RKO (cell line): ENCODE measurements at places on chromosomes 2 and 18.

DNA sequence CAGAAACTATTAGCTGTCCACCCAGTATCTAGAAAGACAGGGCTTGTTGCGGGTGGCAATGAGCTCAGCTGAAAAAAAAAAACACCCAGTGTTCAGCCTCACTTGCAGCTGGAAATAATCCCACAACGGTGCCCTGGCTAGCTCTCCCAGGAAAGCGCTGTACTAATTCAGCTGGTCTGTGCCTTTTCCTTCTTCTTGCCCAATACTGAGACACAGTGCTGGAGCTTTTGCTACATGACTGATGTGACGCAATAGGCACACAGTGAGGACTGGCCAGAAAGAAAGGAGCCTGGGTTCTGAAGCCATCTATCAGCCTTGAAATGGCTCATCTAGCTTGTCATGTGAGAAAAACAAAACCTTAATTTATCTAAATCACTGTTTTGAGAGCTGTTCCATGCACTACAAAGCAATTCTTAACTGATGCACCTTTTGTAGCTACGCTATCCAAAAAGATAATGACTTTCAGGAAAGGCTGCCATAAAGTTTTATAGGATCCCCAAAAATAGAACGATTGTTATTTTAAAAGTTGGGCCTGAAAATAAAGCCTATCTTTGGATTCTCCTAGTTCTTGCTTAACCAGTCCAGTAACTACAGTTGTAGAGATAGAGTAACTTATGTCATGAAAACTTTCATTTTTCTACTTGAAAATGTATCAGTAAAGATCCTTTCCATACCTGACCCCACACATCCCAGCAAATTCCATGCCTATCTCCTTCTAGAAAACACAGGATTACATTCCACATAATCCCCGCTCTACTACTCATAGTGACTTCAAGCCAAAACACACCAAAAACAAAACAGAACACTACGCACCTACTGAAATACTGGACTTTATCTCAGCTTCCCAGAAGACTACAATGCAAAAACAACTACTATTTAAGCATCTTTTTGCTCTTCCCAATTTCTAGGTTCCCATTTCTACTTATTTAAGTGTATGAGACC is 15.9 kb downstream of the KIDINS220 start:
- DNase-seq, result no peak

DNA sequence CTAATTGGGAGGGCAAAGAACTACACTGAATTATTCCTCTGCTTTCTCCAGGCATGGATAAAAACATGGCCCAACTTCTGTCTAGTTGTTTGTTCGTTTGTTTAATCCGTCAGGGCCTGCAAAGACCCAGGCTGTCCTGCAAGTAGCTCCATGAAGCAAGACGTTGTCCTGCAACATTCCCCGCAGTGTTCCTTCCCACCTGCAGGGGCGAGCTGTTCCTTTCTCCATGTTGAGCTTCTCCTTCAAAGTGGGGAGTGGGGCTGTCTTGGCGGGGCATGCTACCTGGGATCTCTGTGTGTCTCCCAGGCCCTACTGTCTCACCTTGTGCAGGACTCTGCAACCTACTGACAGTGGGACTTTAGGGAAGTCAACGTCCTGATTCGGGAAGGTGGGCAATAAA is 264.0 kb upstream of the SMIM21 start:
- DNase-seq, result no peak

DNA sequence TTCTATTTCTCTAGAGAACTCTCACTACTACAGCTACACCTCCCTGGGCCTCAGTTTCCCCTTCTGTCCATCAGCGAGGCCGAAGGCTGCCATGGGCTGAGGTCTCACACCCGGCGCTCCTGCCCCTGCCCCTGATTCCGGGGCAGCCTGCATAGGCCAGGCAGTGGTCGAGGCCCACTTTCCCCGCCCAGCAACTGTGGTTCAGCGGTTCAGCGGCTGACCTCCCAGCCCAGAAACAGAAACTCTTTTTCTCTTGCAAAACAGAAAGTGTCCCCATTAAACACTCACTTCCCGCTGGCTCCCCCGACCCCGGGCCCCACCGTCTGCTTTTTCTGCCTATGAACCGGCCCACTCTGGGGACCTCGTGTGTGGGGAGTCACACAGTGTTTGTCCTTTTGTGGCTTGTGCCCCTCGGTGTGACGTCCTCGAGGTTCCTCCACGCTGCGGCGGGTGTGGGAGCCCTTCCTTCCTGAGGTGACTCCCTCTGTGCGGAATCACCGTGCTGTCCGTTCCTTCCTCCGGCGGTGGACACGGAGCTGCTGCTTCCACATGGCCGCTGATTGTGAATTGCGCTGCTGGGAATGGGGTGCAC is 16.0 kb downstream of the PDCD1 start:
- no peak for DNase-seq

- DNase-seq, result no peak
These were observed 284.4 kb downstream of the AFF3 start for GRCh38 chr2:99857867-99858444.

DNA sequence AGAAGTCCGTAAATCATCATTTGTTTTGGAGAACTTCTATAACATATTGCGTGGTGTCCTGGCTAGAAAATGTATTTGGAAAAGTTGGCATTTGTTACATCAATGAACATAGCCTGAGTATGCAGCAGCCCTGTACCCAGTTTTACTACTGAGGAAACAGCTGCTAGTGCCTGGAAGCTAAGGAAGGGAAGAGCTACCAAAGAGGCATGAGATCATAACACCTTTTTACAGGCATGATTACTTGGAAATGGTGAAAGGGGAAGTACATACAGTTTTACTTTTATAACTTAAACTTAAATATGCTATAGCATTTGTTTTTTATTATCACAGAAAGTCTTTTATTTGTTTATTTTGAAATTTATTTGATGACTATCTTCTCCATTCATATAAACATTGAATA is 128.4 kb upstream of the MC4R start:
- DNase-seq, result no peak

- no peak for DNase-seq
These were observed 36.8 kb upstream of the NCOA1 start for GRCh38 chr2:24454294-24454693.

DNA sequence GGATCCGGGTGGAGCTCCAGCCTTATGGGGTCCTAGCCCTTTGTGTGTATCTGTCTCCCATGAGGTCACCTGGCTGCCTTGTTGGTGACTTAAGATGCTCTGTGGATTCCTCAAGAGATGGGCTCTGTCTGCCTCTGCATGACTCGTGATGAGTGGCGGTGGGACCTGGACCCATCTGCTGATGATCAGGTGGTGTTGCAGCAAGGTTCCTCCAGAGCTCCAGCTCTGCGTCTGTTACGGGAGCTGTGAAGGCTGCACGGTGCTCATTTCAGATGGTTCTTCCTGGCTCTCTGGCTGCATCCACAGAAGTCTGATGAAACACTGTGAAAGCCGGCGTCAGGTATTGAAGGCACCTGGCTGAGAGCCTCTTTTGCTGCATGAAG is 2.4 kb downstream of the AGAP1 start:
- peak; percentile 34 for DNase-seq

GRCh38 chr18:37948471-37948870 is 382.9 kb upstream of the CELF4 start:
- DNase-seq, result no peak

- no peak for DNase-seq
These were observed 6.2 kb downstream of the DNAJB2 start for GRCh38 chr2:219285373-219285735.
